ENCODE measurements at places on chromosomes 11 and 22.

DNA sequence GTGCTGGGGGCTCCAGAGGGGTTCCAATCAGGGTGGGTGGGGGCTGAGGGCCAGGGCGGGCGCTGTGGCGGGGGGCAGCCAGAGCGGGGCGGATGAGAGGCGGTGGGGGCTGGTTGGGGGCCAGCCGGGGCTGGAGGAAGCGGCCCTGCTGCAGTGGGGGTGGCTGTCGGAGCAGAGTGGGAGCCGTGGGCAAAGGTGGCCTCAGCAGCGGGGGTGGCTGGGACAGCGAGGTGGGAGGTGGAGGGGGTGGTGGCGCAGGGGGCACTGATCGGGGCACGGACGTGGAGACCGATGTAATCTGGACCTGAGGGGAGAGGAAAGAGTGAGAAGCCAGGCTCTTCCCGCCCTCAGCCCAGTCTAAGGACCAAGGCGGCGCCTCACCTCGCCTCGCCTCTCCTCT, 5.1 kb downstream of the RCOR2 start:
- DNase-seq = no peak

DNA sequence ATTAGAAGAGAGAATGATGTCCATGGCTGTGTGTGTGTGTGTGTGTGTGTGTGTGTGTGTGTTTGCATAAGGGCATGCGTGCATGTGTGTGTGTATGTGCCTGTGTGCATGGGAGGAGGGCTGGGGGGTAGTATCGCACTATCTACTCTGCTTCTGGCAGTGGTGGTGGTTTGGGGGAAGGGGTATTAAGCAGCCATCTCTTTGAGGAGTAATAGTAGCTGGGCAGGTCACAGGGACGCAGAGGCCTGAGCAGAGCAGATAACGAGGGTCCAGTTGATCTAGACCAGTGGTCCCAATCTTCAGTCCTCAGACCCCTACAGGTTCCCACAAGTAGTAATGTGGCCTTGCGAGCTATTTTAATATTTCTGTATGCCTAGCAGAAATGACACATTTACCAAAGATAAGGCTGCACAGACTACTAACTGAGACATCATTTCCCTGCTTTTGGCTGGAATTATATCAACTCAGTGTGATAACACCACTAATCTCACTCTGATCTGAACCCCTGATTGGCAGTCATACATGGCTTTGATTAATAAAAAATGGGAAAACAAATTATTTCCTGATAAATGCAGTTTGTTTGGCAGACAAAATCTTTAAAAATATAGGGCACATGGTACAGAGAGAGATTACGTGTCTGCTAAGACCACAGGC, 354.3 kb downstream of the BUD13 start:
- DNase-seq = no peak

DNA sequence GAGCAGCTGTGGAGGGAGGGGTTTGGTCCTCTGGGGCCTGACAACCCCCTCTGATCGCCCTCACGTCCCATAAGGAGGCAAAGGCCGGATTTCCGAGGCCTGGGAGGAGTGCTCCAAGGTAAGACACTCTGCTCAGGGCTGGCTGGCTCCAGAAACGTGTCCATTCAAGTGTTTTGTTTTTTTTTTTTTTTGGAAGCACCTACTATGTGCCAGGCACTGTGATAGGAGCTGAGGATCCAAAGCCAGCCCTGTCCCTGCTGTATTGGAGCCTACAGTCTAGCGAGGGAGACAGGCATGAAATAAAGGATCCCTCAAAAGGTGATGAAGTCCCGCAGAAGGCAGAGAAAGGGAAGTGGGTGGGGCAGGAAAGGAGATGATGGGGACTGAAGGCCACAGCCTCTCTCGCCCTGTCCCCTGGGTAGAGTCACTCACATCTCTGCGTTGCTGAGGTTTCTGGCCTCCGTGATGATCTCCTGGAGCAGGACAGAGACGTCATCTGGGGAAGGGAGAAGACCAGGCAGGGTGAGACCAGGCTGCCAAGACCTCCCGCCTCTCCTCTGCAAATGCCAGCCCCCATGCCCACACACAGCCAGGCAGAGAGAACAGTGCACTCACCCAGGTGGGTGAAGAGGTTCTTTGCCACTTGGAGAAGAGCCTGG, 89.2 kb downstream of the PDE2A start:
- DNase-seq = no peak

- no peak for DNase-seq
Observed at GRCh38 chr11:9838229-9838628, 174.4 kb downstream of the SWAP70 start.

- peak; percentile 87 for DNase-seq
Observed at GRCh38 chr22:37681556-37682049, 4.5 kb upstream of the NOL12 start.

GRCh38 chr11:106463154-106463553, 385.7 kb downstream of the AASDHPPT start:
- DNase-seq = no peak

DNA sequence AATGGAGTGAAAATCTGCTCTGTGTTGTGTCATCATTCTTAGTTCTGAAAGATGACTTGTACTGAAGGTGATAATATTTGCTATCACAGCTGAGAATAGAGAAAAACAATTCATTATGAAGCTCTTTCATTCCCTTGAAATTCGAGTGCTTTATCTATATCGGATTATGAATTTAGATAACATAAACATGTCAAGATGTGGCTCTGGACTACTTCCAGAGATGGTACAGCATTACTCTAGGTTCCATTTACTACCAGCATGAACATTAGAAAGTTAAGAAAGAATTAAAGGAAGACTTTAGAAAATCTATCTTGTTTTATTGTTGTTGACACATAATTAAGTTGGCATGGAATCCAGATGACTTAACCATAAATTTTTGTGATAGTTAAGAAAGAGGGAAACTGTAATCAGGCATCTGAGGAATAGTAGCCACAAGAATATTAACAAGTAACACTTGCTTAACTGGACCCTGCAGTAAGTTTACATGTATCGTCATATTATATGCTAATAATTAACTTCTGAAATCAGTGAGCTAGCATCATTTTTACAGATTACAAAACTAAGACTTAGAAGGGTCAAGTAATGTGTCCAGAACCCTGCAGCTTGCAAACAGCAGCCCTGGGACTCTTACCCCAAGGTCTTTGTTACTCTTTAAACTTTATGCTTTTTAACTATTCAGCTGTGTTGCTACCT, 182.6 kb downstream of the DDX10 start:
- DNase-seq = no peak

DNA sequence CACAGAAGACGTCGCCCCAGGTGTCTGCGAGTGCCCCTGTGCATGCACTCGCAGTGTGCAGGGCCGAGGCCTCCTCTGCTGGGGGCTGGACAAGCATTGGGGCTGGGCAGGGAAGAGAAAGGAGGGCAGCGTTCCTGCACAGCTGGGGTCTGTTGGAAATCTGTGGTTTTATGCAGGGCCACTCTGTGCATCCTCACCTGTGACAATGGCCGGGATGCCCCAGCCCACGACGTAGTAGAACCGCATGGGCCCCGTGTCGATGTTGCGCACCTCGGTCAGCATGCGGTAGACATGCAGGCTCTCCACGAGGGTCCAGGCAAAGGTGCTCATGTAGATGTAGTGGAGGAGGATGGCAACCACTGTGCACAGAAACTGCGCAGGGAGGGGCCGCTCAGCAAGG, 37.2 kb downstream of the TRMU start:
- no peak for DNase-seq

- no peak for DNase-seq
Observed at GRCh38 chr22:42613872-42614301, 796 bp downstream of the POLDIP3 start.

GRCh38 chr22:24894998-24895397, 51.5 kb downstream of the LHFPL7 start:
- peak; percentile 83 for DNase-seq

Measured in transverse colon (tissue), 4 donors.